Renal cortical epithelial cell (primary cell): ENCODE measurements at places on chromosomes 4 and X. TPM values are rescaled to one million over a fixed set of nuclear protein-coding genes. Genes with fewer than 3 reads are reported as not detected.
A peak's percentile ranks its signal among the peaks of the same experiment; 100 is the strongest.

DNA sequence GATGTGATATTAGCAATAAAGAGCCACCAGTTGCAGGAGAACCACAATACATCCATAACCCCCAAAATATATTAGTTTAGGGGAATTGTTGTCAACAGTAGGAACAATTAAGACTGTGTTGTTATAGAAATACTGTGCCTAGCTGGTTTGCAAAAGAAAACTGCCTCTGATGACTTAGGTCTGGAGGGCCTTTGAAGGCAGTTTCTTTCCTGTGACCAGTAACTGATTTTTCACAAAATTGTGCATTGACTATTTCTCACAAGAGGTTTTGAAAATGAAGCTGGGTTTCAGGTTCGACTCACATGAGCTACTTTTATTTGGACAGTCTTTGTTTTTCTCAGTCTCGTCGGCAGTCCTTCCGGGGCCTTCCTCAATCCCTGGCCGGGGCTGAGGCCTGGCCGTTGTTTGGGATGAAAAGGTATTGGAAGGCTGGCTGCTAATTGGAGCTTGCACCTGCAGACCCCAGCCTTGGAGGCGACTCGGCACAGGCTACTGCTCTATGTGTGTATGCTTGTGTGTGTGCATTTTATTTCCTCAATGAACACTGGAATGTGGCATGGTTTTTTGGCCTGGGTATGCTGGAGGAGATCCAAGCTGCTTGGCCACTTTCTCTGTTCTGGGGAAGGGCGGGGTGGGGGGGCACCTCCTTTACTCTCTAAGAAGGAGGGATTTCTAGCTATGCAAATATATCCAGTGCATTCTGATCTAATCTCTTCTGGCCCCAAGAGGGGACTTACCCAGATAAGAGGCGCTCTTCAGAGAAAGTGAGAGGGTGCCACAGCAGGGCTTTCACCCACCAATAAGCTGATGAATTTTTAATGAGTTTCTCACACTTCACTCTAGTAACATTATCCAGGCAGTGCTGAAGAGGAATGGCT is 49.5 kb upstream of the LNX1 start:
- peak; percentile 23 for DNase-seq

DNA sequence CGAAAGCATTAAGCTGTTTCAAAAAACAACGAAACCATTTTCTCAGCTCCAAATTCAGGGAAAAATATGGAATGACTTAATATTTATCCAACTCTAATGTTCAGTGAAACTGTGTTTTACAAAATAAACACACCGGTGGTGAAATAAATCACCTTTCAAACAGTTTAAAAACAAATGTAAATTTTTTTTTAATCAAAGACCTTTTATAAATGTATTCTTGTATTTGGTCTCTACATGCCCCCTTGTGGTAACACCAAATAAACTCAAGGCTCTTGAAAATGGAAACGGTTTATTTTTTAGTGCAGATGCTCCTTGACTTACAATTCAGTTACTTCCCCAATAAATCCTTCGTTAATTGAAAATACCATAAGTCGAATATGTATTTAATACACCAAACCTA is 45.8 kb upstream of the ITM2A start:
- peak; percentile 54 for DNase-seq

The SLC49A3 gene
- 3.7 and 4.3 TPM in 2 replicates for total RNA-seq

- peak; percentile 93 for DNase-seq
Measured at GRCh38 chr4:176306837-176307665, 12.7 kb upstream of the SPCS3 start.

DNA sequence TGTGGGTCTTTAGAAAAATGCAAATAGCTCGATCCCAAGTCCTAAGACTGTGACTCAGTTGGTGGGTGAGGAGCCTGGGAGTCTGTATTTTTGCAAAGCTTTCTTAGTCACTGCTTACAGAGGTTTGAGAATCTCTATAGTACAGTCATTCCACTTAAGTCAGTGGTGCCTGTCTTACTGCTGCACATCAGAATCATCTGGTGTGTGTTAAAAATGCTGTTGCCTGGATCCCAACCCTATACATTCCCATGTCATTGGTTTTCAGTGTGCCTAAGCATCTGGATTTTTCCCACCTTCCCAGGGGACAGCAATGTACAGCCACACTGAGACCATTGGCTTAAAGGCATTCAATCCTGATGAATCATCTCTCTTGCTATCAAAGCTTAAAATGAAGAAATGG is 21.0 kb upstream of the GEMIN8 start:
- no peak for DNase-seq

- DNase-seq, result peak; percentile 92
Measured at GRCh38 chr4:13706716-13707115, 79.2 kb upstream of the BOD1L1 start.
